Pancreas (tissue), 10 donors: ENCODE measurements at places on chromosomes 3 and 15. TPM values are rescaled to one million over a fixed set of nuclear protein-coding genes. Genes with fewer than 3 reads are reported as not detected.

The POTEB gene
- total RNA-seq = not detected

The ECE2 gene
- total RNA-seq = 9.3 TPM

GRCh38 chr15:50854601-50855490, 53.6 kb upstream of the AP4E1 start:
- H3K36me3 ChIP-seq = no peaks in the 10 kb centered on the region
- DNase-seq = no peak
- no peak overlapping the region for H3K4me3 ChIP-seq
- no peaks in the 10 kb centered on the region for H3K4me1 ChIP-seq
- H3K27me3 ChIP-seq = no peaks in the 10 kb centered on the region

DNA sequence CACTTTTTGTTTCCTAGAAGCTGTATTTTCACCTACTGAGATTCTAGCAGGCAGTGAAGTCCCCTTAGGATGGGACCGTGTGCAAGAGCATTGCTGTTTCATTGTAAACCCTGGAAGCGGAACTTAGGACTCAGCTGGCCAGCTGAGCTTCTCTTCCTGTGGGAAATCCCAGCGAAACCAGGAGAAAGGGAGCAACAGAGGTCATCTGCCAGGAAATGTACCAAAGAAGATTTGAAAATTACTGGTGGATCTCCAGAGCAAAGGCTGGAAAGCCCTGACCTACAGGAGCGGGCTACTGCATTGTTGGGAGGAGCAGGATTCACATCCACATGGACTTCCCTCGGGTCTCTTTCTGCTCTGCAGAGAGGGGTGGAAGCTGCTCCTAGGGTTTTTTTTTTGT, 7.6 kb upstream of the ADPRH start:
- H3K4me3 ChIP-seq = no peak overlapping the region
- H3K4me1 ChIP-seq = no peaks in the 10 kb centered on the region
- no peaks in the 10 kb centered on the region for H3K27me3 ChIP-seq
- no peaks in the 10 kb centered on the region for H3K36me3 ChIP-seq
